Activated T-cell treated with anti-CD3 and anti-CD28 coated beads for 4 hours (primary cell): ENCODE measurements at places on chromosomes 11 and 22.

DNA sequence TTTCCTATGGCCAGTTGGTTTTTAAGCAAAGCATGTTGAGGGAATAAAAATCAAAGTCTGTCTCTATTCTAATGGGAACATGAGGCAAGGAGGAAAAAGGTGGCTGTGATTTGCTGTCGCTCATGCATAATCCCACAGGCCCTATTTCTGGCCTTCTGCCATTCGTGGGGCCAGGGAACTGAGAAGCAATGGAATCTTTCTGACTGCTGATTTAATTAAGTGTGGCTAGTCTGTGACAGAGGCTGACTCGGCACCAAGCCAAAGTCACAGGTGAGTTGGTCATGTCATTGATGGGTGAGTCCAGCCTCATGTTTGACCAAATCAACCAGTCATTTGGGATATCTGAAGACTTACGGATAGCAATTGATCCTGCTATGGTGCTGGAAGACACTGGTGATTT, 429.3 kb upstream of the CADM1 start:
- DNase-seq = no peak

- no peak for DNase-seq
Measured at GRCh38 chr11:71178076-71178475, 74.3 kb downstream of the SHANK2 start.

GRCh38 chr11:106409222-106409621, 331.8 kb downstream of the AASDHPPT start:
- DNase-seq = no peak

- no peak for DNase-seq
Measured at GRCh38 chr22:19606332-19607191, 82.4 kb upstream of the CLDN5 start.

DNA sequence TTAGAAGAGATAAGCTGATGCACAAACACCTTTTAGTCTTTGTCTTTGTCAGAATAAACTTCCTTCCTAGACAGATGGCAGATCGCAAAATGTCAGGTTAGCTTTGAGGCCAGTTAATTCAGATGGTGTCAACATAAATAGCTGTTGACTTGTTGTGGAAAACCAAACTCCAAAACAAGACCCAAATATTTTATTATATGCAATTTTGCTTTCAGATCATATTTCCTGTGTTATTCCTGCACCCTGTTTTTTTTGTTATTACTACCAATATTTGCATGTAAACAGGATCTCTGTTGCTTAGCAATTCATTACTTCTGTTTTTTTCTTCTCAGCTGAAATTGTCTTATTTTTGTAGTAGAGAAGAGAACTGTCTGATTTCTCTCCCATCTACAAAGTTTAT, 316.0 kb downstream of the ETS1 start:
- no peak for DNase-seq

DNA sequence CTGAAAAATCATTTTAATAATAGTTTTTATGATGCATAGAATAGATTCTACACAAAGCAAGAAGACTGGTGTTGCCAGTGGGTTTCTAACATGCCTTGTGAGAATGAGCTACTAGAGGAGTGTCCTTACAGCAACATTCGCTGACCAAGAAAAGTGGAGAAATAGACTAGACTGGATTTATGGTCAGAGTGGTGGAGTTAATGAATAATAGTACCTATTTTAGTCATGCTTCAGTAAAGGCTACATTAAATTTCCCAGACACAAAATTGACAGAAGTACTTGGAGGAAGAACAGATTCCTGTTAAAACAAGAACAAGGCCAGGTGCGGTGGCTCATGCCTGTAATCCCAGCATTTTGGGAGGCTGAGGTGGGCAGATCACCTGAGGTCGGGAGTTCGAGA, 539.2 kb downstream of the ETS1 start:
- DNase-seq = no peak
